Activated naive CD8-positive, alpha-beta T cell treated with anti-CD3 and anti-CD28 coated beads, Interleukin-2, amount 50 U/mL, for 16 hours (primary cell): ENCODE measurements at places on chromosomes 6 and 20.

- no peak for DNase-seq
Observed at GRCh38 chr6:39102071-39102820, 12.7 kb downstream of the SAYSD1 start.

DNA sequence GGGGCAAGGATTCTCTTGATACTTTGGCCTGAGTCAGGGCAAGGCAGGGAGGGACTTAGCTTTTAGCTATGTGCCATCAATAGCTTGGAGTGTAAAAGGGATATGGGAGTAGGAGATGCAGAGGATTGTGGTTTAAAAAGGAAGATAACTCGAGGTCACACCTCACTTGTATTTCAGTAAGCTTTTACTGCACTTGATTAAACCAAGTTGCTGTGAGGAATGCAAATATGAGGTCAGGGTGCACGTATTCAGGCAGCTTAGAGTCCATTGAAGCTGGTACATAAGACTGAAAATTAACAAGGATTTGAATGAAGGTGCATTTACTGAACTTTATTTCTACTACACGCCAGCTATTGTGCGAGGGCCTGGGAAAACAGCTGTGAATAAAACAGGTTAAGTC, 32.1 kb downstream of the DSTN start:
- DNase-seq, result no peak

DNA sequence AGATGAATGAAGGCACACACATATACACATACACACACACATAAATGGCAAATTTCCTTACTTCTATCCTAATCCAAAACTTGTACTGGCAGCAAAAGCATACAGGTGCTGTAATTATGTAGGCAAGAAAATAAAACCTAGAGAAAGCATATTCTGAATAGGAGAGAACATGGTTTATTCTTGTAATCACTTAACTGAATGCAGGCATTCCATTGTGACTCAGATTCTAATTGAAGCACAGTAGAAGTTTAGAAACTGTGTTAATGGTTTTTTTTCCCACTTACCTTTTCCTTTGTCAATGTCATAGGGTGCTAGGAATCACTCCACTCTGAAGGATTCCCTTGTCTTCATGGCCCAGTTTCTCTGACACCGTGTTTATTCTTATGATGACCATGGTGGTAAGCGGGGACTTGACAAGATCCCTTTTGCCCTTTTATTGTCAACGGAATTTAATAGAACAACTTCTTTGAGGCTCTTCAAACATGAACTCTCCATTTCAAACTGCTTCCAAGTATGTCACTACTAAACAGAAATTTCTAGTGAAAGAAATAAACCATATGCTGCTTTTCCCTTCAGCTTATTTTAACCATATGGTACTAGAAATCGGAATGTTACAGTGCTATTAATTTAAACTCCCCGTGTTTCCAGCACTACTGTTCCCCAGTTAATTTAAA, 164.2 kb downstream of the OGFRL1 start:
- DNase-seq, result no peak

- DNase-seq, result no peak
Observed at GRCh38 chr6:12291839-12292604, 1.9 kb downstream of the EDN1 start.

GRCh38 chr6:119129148-119129967, 50.9 kb upstream of the FAM184A start:
- no peak for DNase-seq

DNA sequence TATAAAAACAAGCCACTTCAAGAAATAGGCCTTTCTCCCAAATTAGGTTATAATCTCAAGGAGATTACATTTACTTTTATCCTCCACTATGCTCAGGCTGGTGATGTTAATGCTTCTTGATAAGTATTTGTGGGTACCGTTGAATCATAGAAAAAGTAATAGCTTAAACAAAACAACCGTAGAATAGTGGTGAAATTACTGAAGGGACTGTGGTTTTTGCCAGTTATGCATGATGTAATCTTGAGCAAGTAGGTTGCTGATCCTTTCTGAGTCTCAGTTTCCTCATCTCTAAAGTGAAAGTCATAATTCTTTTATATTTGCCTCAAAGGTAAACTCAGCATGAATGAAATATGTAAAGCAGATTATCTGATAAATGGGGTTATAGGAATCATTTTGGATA, 187.3 kb upstream of the JAG1 start:
- DNase-seq, result no peak

GRCh38 chr6:29964887-29965562, 22.7 kb downstream of the HLA-A start:
- DNase-seq, result peak; percentile 54

- no peak for DNase-seq
Observed at GRCh38 chr6:89204096-89204495, 13.1 kb downstream of the GABRR1 start.

GRCh38 chr6:46104209-46104608, 25.6 kb upstream of the ENPP4 start:
- no peak for DNase-seq

DNA sequence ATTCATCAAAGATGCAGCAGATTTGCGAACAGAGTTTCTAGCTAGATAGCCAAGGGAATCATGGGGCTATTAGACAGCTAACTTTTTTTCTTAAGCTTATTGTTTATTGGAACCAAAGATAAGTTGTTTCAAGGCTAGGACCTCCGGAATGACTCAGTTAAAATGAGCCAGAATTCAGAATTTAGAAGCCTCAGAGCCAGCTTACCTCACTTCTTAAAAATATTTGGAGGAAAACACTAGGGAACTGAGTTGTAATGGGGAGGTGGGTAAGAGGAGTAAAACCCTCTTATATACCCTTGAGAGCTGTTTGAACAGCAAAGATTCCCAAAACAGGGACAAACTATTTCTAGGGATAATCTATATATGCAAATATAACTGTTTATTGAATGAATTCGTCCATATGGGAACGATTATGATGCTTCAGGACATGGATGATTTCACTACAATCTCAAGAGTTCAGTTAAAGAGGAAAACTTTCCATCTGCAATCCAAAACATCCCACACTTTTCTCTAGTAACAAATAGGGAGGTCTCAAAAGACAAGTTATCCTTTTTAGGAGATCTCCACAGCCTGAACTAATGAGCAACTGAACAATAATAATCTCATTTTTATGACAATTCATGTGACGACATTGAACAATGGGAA, 12.6 kb upstream of the CARMIL1 start:
- no peak for DNase-seq
